ENCODE measurements at places on chromosomes 1 and 21. TPM values are rescaled to one million over a fixed set of nuclear protein-coding genes. Genes with fewer than 3 reads are reported as not detected.

The FCMR gene
- 15.1 TPM for total RNA-seq

- DNase-seq = no peak
Observed at GRCh38 chr1:26188477-26188876, 1.9 kb upstream of the CATSPER4 start.

The GBP1 gene
- 15.9 TPM for total RNA-seq

DNA sequence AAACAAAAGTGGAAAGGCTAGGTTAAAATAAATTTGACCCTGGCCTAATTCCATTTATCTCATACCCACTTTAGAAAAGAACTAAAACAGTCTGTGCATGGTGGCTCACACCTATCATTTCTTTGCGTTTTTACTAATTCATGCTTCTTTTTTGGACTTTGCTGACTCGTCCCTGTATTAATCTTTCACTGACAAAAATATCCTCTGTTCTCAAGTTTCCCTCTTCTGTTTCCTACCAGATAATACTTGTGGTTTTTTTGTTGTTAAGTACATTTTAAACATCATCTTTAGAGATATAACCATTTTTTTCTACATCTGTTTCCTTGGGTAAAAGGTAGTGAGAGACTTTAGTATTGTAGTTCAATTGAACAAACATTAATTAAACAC is 11.5 kb downstream of the CNST start:
- no peak for DNase-seq

- peak; percentile 54 for DNase-seq
Observed at GRCh38 chr1:22889213-22889827, 83.3 kb downstream of the LACTBL1 start.

The TBX19 gene
- 1.3 TPM for total RNA-seq

DNA sequence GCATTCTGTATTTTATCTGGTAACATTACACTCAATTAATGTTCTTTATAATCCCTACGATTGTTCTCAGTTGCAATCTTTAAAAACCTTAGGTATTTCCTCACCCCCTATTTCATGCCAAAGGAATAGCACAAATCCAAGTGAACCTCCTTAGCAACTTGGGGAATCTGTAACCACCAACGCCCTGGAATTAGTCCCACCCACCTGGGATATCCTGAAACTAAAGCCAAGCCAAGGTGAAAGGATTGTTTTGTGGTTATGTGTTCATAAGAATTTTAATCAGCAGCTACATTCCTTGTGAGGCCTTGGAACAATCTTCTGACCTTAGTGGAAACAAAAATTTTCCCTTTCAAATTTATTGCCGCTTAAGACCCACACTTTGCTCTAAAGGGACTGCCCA is 908.7 kb downstream of the TTLL7 start:
- DNase-seq = no peak

GRCh38 chr1:6093611-6094010 is 47.9 kb downstream of the KCNAB2 start:
- no peak for DNase-seq

DNA sequence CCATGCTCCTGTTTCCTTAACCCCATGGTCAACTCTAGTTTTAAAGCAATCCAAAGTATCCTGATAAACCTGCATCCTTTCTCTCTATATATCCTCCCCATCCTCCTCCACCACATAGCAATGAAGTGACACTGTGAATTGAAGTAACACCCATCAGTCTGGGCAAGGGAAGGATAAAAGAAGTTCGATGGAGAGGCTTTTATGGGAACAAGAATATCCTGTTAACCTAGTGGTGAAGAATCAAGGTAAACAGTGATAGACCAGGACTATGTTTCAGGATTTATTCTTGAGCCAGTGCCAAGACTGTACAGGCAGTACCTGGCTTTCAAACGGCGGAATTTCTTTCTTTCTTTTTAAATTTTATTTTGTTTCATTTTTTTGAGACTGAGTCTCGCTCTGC is 17.6 kb downstream of the RABIF start:
- DNase-seq = no peak

Data from hematopoietic multipotent progenitor cell (in vitro differentiated cells).